ENCODE measurements at places on chromosomes 11 and 22. TPM values are rescaled to one million over a fixed set of nuclear protein-coding genes. Genes with fewer than 3 reads are reported as not detected.

ISX gene
- not detected for total RNA-seq

NUP98 gene
- total RNA-seq, result 40.4 TPM

TBX10 gene
- total RNA-seq, result 0.41 TPM

TECTA gene
- total RNA-seq, result 0.78 TPM

APOA5 gene
- not detected for total RNA-seq

BCO2 gene
- 155 TPM for total RNA-seq

PDXP gene
- total RNA-seq, result 21.4 TPM

DNA sequence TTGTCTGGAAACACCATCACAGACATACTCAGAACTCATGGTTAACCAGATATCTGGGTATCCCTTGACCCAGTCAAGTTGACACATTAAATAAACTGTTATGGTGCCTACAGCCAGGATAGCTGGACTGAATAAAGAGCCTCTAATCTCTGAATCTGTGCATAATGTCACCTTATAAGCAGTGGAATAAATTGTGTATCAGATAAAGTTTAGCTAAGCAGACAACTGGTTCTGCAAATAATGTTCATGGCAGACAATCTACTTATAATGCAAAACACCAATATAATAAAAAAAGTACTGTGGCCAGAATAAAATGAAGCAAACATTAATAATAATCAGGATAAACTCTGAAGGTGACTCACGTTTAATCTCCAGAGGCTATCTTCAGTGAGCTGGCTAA is 628.5 kb upstream of the FAT3 start:
- DNase-seq, result no peak

DNA sequence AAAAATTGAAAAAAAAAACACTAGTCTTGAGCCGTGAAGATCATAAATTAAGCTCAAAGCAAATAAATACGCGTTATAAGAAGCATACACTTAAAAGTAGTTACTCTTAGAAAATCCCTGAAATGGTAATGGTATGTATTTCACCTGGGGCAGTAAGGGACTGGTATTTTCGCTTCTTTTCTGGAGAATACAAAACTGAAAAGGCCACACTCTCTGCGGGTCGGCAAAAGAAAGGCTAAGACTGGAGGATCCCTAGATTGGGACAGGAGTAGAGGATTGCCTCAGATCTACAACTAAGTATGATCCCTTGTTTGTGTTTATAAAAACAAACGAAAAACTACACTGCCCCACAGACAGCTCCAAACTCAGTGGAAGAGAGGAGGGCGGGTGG is 617 bp downstream of the TSG101 start:
- no peak for DNase-seq

DNA sequence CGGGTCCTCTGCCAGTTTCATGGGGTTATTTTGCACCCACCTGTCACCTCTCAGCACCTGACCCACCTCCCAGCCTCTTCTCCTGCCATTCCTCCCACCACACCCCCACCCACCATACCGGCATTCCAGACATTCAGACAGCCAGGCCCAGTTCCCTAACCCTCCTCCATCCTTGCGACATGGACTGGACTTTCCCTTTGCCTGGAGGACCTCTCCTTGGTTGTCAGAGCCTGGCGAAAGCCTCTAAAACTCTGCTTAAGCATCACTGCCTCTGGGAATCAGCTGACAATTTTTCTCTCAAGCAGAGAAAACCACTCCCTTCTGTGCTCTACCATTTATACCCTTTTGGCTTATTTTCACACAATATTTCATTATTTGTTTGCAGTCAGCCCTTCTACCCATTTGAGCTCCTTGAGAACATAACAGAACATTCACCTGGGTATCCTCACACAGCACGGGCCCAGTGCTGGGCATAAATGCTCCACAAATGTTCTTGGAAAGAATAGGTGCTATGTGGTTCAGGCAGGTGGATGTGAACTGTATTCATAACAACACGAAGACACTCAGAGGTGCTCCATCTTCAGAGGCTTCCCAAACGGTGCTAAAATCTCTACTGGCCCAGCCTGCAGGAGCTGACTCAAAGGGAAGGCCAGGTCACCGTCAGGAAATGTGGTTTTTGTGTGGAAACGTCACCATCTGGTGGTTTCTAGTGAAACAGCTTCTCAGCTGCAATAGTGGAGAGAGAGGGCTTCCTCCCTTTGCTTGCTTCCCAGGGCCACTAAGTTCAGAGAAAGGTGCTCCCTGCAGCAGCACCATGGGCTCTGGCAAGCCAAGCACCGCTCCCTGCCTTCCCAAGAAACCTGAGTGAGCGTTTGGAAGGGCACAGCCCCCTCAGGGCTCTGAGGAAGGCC is 10.4 kb downstream of the SPATA19 start:
- DNase-seq, result no peak

- DNase-seq, result no peak
Measured at GRCh38 chr11:115919341-115920091, 415.3 kb upstream of the CADM1 start.

GRCh38 chr11:88520391-88520790 is 182.9 kb upstream of the CTSC start:
- no peak for DNase-seq

- DNase-seq, result no peak
Measured at GRCh38 chr11:35483131-35483820, 42.1 kb downstream of the PAMR1 start.

DNA sequence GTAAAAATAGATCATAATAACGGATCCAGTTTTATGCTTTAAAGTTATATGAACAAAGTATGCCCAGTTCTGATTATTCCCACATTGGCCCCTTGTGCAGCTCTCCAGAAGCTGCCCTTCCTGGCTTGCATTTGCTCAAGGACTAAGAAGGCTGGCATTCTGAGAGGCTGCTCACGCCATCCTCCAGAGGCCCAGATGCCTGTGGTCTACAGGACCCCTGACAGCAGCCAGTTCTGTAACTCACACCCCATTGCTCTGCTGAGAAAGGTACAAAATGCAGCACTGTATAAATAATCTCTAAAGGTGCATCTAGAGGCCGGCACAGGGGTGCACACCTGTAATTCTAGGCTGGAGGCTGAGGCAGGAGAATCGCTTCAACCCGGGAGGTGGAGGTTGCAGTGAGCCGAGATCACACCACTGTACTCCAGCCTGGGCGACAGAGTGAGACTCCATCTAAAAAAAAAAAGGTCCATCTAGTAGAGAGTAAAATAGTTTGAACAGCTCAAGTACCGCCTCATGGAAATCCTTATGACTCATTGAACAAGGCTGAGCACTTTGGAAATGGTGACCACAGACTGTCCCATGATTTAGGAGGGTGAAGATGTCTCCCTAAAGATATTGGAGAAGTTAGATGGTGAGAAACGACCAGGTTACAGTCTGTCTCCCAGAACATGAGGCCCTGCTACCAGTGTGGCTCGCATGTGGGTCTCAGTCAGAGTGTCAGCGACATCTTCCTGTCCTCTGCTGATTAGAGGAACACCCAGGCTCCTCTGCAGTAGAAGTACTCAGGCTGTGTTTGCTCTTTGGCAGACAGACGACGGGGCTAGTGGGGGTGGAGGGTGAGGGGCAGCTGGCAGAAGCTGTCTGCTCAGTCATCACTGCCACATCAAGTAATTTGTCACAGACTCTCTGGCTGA is 56.3 kb downstream of the KREMEN1 start:
- no peak for DNase-seq

DNA sequence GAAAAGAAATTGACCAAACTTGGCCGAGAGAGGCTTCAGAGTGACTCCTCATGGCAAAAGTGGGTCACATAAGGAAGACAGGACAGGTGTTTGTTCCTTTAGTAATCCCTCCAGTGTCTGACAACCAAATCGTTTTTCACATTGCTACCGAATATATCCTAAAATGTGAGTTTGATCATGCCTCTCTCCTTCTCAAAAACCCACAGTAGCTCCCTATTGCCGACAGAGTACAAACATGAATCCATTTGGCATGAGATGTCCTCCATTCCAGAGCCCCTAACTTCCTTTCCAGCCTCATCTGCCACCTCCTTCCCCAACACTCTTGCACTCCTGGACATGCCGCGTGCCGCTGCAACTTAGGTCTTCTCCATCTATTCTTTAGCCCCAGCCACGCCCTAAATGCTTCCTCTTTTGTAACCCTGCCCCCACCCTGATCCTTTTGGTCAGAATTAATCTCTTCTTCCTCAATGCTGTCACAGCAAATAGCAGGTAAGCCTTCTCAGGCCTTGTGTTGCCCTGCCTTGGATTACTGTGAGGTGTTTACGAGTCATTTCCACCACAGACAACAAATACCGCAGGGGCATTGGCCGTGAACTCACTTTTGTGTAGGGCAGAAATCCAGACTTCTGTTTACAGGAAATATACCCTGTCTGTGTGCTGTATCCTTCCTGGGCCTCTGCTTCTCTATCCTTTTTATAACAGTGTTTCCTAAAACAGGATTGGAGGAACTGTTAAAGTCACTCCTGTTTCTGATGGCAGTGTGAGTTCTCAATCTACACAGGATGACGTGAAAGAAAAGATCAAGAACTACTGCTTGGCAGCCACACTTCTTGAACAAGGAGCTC is 66.0 kb upstream of the FTH1 start:
- no peak for DNase-seq

- no peak for DNase-seq
Measured at GRCh38 chr22:44682556-44683168, 19.3 kb upstream of the PRR5 start.

GRCh38 chr22:41957941-41958556 is 6.1 kb downstream of the SMIM45 start:
- no peak for DNase-seq

DNA sequence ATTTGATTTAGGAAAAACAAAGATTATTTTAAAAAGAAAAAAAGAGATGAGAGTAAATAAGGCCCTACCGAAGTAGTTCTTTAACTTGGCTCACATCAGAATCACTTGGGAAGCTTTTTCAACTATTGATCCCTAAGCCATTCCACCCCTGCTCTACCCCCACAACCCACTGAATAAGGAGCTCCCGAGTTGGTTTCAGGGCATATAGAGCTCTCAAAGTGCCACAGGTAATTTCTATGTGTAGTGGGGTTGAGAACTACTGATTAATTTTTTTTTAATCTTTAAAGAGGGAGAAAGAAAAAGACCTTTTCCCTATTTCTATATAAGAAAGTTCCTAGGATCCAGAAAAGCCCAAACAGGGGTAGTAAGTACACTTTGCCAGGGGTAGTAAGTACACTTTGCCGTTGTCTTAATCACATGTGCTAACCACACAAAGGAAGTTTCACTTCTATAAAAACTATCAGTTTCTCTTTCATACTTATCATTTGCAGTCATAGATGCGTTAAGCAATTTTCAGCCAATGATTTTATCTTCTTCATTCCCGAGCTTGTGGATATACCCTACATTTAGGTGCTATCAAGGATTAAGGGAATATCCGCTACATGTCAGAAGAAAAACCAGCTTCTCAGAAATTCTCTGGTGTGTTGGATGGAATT is 108.4 kb upstream of the ZC3H12C start:
- no peak for DNase-seq

DNA sequence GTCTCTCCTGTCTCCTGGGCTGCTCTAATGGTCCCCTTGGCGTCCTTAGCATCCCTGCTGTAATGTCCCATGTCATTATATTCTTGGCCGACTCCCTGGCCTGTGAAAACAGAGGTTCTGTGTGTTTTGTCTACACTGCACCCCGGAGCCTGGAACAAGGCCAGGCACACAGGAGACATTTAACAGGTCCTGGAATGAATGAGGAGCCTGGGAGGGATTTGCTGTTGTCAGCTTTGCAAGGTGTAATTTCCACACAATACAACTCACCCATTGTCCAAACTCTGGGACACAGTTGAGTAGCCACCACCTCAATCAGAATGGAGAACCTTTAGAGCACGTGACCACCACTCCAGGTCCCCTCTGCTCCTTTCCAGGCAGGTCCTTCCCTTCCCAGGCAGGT is 14.9 kb upstream of the PDGFB start:
- no peak for DNase-seq

GRCh38 chr22:38347181-38347943 is 30.1 kb upstream of the CSNK1E start:
- DNase-seq, result peak; percentile 48

- no peak for DNase-seq
Measured at GRCh38 chr22:35037089-35037488, 28.9 kb upstream of the ISX start.

Data from Right ventricle myocardium inferior (tissue), 1 donor.